IMR-90 (cell line): ENCODE measurements at places on chromosomes 4 and X. TPM values are rescaled to one million over a fixed set of nuclear protein-coding genes. Genes with fewer than 3 reads are reported as not detected.

DNA sequence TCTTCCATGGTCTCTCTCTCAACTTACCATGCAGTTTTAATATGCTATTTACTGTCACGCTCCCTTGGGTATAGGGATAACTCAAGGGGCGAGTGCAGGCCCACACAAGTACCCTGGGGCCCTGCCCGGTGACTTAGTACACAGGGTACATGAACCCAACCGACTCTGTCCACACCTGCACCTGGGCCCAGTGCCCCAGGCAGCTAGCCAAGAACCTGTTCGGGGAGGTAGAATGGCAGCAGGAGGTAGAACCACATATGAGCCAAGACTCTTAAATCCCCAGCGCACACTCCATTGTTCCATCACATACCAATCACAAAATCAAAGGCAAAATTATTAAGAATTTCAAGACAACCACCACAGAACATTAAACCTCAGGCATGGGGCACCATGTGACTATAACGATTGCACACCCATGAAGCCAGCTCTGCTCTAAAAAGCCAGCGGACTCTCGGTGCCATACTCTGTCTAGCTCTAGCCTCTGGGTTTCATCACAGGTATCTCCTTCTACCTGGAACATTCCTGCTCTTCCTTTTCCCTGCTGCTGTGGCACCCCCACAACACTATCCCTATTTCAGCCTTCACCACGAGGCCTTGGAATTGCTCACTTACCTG, 14.6 kb downstream of the PHF8 start:
- H3K27ac ChIP-seq, result no peak overlapping the region
- peaks cover 11% of the 10 kb centered on the region for H3K36me3 ChIP-seq
- H3K4me1 ChIP-seq, result no peaks in the 10 kb centered on the region
- peaks cover 2% of the 10 kb centered on the region; the same call in 1 of the 2 replicates for H3K27me3 ChIP-seq
- no peak for DNase-seq

DNA sequence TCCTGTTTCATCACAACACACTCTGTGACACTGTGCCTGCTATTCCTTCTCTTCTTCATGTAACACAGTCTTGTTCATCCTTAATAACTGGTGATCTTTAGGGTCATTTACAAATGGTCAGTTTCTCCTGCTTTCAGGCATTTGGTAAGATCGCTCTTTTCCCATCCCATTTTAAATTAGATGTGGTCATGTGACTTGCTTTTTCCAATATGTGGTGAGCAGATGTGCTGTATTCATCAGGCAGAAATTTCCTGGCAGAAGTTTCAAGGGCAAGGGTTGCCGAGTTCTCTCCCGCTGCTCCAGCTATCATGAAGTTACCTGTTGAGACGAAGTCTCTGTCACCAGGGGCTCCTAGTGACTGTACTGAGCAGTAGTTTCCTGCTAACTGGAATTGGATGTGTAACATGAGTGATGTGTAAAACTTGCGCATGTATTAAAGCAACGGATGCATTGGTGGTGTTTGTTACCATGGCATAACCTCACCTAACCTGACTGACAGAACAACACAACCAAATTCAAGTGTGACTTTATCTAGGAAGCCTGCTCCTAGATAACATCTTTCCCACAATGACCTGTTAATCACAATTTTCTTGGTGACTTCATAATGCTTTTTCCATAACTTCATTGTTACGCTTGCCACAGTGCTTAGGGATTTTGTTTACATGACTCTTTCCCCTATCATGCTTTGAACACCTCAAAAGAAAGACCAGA, 29.5 kb upstream of the BMPR1B start:
- DNase-seq, result no peak
- H3K4me1 ChIP-seq, result no peaks in the 10 kb centered on the region
- no peak overlapping the region for H3K27ac ChIP-seq
- no peaks in the 10 kb centered on the region for H3K36me3 ChIP-seq
- peaks cover 3% of the 10 kb centered on the region for H3K27me3 ChIP-seq

DNA sequence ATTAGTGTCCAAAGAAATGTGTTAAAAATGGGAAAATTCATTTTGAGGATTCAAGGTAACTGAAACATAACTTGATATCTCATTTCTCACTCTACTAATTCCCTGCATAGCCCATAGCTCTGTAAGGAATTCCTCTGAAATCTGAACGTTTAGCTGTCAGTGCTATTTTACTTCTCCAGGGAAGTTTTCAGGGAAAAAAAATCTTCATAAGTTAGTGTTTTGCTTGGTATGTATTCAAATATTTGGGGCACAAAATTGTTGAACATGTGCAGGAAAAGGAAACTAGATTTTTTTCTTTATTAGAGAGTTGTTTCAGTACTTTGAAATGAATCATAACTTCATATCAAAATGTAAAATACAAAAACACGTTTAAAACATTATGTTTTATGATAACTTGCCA, 891.4 kb downstream of the CENPC start:
- no peaks in the 10 kb centered on the region for H3K27me3 ChIP-seq
- H3K4me3 ChIP-seq, result no peak overlapping the region
- DNase-seq, result no peak
- H3K36me3 ChIP-seq, result no peaks in the 10 kb centered on the region

DNA sequence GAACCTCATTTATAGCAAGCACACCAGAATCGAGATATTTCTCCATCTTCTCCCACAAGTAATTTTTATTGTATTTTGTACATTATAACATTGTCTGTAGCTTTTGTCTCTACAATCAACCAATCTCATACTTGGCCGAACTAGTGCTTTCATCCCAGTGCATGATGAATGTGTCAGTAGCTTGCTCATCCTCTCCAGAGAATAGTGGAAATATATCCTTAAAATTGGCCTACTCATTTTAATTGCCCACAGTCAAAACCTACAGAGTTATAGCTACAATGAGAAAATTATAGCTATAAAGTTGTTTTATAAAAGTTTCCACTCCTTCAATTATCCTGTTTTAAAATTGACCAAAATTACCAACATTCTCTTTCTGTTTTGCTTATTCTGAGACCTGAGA, 103.8 kb downstream of the MAPK10 start:
- H3K36me3 ChIP-seq, result no peaks in the 10 kb centered on the region
- no peaks in the 10 kb centered on the region for H3K4me1 ChIP-seq
- no peak for DNase-seq
- no peaks in the 10 kb centered on the region for H3K27me3 ChIP-seq
- no peak overlapping the region for H3K27ac ChIP-seq

GRCh38 chr4:158993891-158994290, 109.0 kb upstream of the RAPGEF2 start:
- H3K4me3 ChIP-seq, result no peak overlapping the region
- H3K4me1 ChIP-seq, result peaks cover 2% of the 10 kb centered on the region
- DNase-seq, result no peak
- no peaks in the 10 kb centered on the region for H3K36me3 ChIP-seq
- peaks cover 4% of the 10 kb centered on the region; the same call in 1 of the 2 replicates for H3K27me3 ChIP-seq

DNA sequence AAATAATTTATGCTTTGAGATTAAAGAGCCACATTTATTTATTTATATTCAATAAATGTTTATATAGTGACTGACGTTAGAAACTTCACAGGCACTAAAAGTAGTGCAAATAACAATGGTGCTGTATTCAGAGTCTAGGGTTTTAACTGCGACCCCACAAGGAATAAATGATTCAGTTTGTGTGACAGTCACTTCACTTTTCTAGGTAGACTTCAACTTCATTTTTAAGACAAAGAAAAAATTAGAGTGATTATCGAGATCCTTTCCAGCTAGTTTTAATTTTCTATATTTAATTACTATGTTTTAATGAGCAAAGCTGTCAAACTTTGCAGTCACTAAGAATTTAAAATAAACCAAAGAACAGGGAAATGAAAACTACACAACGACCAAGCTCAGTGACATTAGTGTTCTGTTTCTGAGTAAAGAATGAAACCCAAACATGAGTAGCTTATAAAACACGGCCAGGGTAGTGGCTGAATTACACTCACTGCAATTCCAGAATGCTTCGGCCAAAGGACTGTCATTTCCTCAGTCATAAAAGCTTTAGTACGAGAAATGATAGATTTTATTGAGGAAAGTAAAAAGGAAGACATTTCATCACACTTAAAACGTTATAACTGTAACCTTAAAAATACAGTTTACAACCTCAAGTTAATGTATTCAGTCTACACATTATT, 38.6 kb downstream of the ADGRA3 start:
- DNase-seq, result no peak
- no peaks in the 10 kb centered on the region for H3K27me3 ChIP-seq
- H3K36me3 ChIP-seq, result no peaks in the 10 kb centered on the region

- H3K27ac ChIP-seq, result no peak overlapping the region
- no peaks in the 10 kb centered on the region for H3K4me1 ChIP-seq
- no peak for DNase-seq
- H3K27me3 ChIP-seq, result peaks cover 15% of the 10 kb centered on the region
- no peaks in the 10 kb centered on the region for H3K36me3 ChIP-seq
Observed at GRCh38 chrX:102546828-102547493, 30.4 kb upstream of the TMSB15A start.

DNA sequence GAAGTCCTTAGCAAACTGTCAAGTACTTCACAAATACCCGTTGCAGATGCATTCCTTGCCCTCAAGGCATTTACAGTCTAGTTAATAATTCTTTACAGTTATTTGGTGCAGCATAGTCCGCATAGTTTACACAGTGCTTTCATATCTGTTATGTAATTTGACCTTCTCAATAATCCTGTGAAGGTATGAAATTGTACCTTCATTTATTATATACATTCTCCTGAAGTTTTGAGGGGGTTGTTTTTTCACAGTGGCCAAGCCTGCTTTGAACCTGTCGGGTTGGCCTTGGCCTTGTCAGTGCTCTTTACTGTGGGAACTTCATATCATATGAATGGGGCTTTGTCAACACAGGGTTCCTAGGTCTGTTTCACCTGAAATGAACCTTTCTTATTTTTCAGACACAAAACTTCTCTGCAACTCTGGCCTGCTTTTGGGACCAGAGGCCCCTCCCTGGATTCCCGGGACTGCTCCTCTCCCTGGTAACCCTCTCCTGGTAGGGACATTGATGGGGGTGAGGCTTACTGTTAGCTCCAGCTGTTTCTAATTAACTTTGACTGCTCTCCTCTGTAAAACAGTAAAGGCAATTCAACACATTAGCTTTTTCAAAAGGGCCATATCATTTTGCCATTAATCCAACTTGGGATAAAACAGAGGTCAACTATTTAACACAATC, 9.1 kb downstream of the IGFBP7 start:
- H3K36me3 ChIP-seq, result no peaks in the 10 kb centered on the region; the same call in 1 of the 2 replicates
- H3K4me3 ChIP-seq, result no peak overlapping the region
- peak overlapping the region; percentile 57; the same call in 1 of the 2 replicates for H3K27ac ChIP-seq
- H3K27me3 ChIP-seq, result no peaks in the 10 kb centered on the region

- H3K27ac ChIP-seq, result no peak overlapping the region
- H3K36me3 ChIP-seq, result peaks cover 4% of the 10 kb centered on the region; the same call in 1 of the 2 replicates
- H3K4me1 ChIP-seq, result peaks cover 2% of the 10 kb centered on the region
- DNase-seq, result no peak
Observed at GRCh38 chr4:112381996-112382692, 85.0 kb downstream of the ALPK1 start.

DNA sequence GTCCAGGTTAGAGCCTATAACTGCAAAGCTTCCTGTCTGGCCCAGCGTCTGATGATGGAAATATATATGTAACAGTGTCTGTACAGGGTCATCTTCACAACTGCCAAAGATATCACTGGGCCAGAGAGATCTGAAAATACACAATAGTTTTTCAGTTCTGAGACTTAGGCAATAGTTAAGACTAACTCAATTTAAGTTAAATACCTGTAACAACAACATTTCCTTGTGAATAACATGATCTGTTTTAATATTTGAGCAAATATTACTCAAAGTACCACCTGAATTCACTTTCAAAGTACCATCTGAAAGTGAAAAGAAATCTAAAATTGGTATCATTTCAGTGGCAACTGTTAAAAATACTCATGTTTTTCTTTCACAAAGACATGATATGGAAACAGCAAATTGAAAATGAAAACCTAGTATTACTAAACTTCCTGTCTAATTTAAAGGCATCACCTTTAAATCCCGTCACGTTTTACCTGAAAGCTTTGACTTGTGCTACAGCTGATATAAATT, 9.6 kb downstream of the ZAR1 start:
- no peak overlapping the region for H3K4me3 ChIP-seq
- no peaks in the 10 kb centered on the region for H3K27me3 ChIP-seq
- peaks cover 12% of the 10 kb centered on the region for H3K36me3 ChIP-seq
- no peak for DNase-seq

GRCh38 chr4:148159793-148160192, 282.4 kb downstream of the NR3C2 start:
- no peak for DNase-seq
- H3K4me1 ChIP-seq, result no peaks in the 10 kb centered on the region
- no peaks in the 10 kb centered on the region for H3K36me3 ChIP-seq
- H3K27ac ChIP-seq, result no peak overlapping the region
- no peak overlapping the region for H3K4me3 ChIP-seq
- H3K27me3 ChIP-seq, result no peaks in the 10 kb centered on the region

- H3K27ac ChIP-seq, result no peak overlapping the region
- H3K36me3 ChIP-seq, result no peaks in the 10 kb centered on the region
- no peak for DNase-seq
- no peak overlapping the region for H3K4me3 ChIP-seq
- no peaks in the 10 kb centered on the region for H3K27me3 ChIP-seq
Observed at GRCh38 chrX:67415937-67416336, 127.9 kb upstream of the AR start.

DNA sequence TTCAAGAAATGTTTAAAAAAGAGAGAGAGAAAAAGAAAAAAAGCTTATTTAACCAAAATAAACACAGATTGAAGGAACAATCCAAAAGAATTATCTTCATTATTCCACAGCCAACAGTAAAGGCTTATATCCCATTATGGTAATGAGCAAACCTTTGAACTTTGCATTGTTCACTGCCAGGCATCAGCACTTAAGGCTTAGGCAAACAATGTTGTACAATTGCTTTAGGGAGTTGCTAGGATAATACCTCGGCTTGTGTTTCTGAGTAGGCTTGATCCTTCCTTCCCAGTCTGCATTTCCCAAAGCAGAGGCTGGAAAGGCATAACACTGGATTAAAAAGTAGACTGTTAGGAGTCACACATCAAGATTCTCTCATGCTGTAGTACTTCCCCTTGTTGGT, 352.7 kb upstream of the IGFBP7 start:
- no peak overlapping the region for H3K4me3 ChIP-seq
- DNase-seq, result no peak
- H3K27ac ChIP-seq, result no peak overlapping the region
- no peaks in the 10 kb centered on the region for H3K27me3 ChIP-seq
- no peaks in the 10 kb centered on the region for H3K36me3 ChIP-seq

DNA sequence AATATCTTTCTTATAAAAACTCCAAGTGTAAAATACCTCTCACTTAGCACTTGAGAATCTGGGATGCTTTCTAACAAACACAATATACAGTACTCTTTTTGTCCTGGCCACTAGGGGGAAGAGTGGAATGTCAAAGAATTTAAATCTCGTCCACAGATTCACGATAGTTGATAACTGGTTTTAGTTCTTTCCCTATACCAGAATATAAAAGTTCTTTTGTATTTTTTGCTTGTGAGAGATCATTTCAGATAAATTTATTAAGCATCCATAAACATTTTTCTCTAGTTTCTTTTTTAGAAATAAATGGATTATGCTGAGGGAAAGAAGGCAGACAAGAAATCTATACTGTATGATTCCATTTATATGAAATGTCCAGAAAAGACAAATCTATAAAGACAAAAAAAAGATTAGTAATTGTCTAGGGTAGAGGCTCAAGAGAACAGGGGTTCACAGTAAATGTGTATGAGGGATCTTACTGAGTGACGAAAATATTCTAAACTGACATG, 50.4 kb downstream of the MGARP start:
- H3K36me3 ChIP-seq, result no peaks in the 10 kb centered on the region
- H3K4me3 ChIP-seq, result no peak overlapping the region
- H3K4me1 ChIP-seq, result no peaks in the 10 kb centered on the region
- no peaks in the 10 kb centered on the region for H3K27me3 ChIP-seq
- H3K27ac ChIP-seq, result no peak overlapping the region

Gene PHOX2B
- total RNA-seq, result not detected in 2 replicates

Gene PRIMPOL
- 5.6 and 10.0 TPM in 2 replicates for total RNA-seq

Gene TEX13D
- total RNA-seq, result not detected in 2 replicates

Gene SYN1
- under 0.01 TPM in 2 replicates for total RNA-seq

Gene NDST3
- under 0.01 and 0.18 TPM in 2 replicates for total RNA-seq

Gene AFM
- total RNA-seq, result not detected in 2 replicates

Gene GRSF1
- 67.7 and 107 TPM in 2 replicates for total RNA-seq

Gene FAM13A
- total RNA-seq, result 22.0 and 25.3 TPM in 2 replicates

Gene QRFPR
- not detected in 2 replicates for total RNA-seq

Gene GPR50
- not detected in 2 replicates for total RNA-seq
